ENCODE measurements at places on chromosomes 2 and 18.

GRCh38 chr2:176997074-176997791, 215.4 kb upstream of the HNRNPA3 start:
- peak; percentile 96 for DNase-seq

DNA sequence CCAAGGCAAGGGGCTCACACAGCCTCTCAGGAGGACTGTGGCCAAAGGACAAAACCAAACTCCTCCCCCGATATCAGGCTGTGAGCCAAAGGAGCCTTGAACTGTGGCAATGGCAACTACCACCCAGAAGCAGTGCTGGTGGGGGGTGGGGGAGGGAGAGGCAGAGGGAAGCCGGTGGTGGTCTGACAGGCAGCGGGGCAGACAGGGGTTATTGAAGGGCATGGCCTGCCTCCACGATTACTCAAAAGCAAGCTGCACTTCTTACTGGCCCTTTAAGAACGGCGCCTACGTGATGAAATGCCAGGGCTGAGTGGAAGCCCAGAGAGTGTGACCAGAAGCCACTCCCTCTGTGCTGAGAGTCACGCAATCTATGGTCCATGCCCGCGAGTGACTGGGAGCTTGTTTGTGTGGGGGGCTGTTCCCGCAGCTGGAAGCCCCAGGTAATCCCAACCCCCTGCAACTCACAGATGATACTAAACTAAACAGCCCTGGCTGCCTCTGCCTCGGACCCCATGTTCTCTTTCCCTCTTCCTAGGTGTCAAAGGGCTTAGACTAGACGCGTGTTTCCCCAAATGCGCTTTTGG, 128.2 kb upstream of the CXCR4 start:
- DNase-seq = peak; percentile 88

GRCh38 chr2:176542476-176542875, 273.2 kb downstream of the MTX2 start:
- no peak for DNase-seq

DNA sequence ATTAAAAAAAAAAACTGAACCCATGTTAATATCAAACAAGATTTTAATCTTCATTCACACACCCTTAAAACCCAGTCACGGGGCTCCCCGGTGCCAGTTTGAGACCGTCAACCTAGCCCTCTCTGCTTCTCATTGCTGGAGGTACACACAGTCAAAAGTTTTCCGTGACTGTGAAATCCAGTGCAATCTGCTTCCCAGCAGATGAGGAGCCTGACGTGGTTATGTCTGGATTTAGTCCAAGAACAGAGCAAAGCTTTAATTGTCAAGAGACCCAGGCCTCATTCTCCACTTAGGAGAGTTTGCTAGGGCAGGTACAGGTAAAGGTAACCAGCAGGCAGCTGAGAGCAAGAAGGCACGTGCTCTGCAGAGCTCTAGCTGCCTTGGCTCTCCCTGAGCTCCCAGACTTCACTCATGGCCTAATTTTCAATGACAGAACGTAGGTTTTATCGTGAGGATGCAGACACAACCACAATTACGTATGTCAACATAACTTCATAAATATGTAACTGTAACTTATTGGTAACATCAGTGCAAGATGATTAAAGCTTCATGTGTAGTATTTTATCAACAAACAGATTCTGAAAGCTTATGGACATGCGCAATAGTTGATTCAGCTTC, 56.3 kb downstream of the SLC16A14 start:
- no peak for DNase-seq

GRCh38 chr2:187581125-187581896, 27.1 kb upstream of the TFPI start:
- DNase-seq = peak; percentile 45

- no peak for DNase-seq
Observed at GRCh38 chr18:76679945-76680344, 142.4 kb upstream of the ZNF236 start.

GRCh38 chr18:23596183-23596582, 9.9 kb upstream of the NPC1 start:
- DNase-seq = no peak

DNA sequence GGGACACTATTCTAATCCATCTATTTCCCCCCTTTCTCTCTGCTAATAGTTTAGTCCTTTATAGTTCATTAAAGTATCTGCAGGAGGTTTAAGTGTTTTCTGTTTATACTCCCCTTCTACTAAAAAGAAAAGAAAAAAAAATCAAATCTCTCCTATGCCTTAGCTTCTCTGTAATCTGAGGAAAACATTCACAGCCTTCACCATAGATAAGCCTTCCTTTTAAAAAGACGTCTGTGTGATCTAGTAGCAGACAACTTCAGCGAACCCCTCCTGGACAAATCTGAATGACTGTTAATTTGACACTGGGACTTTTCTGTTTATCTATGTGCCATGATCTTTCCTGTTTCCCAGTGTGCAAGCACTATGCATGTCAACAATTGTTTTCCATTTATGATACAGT, 70.4 kb upstream of the CDH19 start:
- no peak for DNase-seq

GRCh38 chr18:61870151-61870550, 22.7 kb downstream of the RNF152 start:
- no peak for DNase-seq

DNA sequence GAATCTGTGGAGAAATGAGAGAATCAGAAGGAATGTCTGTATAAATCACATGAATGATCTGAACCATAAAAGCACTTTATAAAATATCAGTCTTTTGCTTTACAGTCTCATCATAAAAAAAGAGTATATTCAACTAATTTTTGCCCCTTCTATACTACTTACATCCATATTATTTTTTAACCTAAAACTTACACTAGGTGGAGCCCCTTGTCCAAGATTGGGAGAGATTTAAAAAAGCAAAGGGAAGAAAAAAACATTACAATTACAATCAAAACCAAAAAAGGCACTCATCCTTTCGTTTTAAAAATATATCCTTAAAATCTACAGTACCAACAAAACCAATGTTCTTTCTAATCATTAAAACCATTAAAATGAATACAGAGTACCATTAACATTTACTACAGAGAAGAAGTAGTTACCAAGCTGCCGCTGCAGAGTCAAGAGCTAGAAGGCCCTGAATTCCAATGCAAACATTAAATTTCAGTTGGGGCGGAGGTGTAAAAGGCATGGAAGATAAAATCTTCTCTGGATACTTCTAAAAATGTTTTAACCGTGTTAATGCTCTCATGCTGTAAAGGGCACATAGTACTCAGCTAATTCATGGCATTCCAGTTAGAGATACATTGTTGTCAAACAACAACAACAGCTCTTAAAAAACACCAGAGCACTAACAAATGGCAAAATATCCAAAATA, 56.7 kb upstream of the EPB41L3 start:
- peak; percentile 26 for DNase-seq

GRCh38 chr2:162938387-162938786, 99.8 kb upstream of the KCNH7 start:
- DNase-seq = no peak

GRCh38 chr2:36404318-36404717, 48.7 kb downstream of the CRIM1 start:
- DNase-seq = peak; percentile 91

GRCh38 chr2:43215673-43216255, 10.6 kb downstream of the ZFP36L2 start:
- no peak for DNase-seq

- DNase-seq = peak; percentile 52
Observed at GRCh38 chr2:42979416-42979869, 187.1 kb upstream of the HAAO start.
